ENCODE measurements at places on chromosomes 1 and 21. TPM values are rescaled to one million over a fixed set of nuclear protein-coding genes. Genes with fewer than 3 reads are reported as not detected.

- no peak for DNase-seq
Measured at GRCh38 chr1:230149751-230150584, 82.9 kb downstream of the GALNT2 start.

GRCh38 chr1:237921306-237921705, 30.6 kb upstream of the ZP4 start:
- no peak for DNase-seq

DNA sequence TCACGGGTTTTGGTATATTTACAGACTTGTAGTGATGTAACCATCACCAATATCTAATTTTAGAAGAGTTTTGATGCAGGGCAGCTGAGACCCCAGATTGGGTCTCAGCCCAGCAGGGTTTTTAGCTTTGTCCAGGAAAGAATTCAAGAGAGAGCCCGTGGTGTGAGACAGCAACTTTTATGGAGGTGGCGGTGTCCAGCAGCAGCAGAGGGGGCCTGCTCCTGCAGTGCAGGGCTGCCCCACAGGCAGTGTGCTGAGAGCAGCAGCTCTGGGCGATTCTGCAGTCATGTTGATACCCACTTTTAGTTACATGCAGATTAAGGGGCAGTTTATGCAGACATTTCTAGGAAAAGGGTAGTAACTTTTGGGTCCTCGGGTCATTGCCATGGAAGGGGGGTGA, 1.8 kb upstream of the EPHX1 start:
- DNase-seq: no peak

- no peak for DNase-seq
Measured at GRCh38 chr1:18211764-18212163, 104.2 kb downstream of the IGSF21 start.

- DNase-seq: no peak
Measured at GRCh38 chr1:22790232-22791008, 79.8 kb downstream of the EPHB2 start.

DNA sequence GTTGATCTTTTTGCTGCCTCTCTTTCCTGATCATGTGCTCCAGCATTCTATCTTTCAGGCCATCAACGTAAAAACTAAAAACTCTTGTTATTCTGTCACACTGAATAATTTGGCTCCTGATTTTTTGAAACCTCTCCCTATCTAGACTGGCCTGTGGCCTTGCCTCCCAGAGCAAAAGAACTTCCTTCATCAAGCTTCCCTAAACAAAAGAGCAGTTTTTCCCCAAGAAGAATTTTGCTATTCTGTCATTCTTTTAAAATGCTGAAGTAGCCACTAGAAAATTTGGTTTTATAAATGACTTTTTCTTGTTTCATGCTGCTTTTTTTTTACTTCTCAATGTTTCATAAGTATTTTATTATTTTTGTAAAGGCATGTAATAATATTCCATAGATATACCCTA, 37.1 kb upstream of the CR2 start:
- DNase-seq: no peak

- DNase-seq: no peak
Measured at GRCh38 chr1:6378096-6378746, 15.3 kb downstream of the ACOT7 start.

- no peak for DNase-seq
Measured at GRCh38 chr1:6577831-6578525, 1.8 kb upstream of the ZBTB48 start.

DNA sequence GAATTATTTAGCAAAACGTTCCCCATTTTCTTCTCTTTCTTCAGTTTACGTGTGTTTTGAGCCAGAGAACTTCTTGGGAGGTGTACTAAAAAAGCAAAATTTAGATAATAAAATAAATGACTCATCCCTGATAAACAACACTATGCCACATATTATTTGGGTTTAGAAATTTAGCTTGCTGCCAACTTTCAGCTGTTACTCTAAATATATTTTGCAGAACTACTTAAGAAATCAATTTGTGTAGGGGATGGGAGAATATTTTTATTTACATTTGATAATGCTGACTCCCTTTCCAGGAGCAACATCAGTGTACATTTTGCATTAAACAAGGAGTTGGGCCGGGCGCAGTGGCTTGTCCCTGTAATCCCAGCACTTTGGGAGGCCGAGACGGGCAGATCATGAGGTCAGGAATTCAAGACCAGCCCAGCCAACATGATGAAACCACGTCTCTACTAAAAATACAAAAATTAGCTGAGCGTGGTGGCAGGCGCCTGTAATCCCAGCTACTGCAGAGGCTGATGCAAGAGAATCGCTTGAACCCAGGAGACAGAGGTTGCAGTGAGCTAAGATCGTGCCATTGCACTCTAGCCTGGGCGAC, 151.4 kb upstream of the ZRANB2 start:
- DNase-seq: no peak

DNA sequence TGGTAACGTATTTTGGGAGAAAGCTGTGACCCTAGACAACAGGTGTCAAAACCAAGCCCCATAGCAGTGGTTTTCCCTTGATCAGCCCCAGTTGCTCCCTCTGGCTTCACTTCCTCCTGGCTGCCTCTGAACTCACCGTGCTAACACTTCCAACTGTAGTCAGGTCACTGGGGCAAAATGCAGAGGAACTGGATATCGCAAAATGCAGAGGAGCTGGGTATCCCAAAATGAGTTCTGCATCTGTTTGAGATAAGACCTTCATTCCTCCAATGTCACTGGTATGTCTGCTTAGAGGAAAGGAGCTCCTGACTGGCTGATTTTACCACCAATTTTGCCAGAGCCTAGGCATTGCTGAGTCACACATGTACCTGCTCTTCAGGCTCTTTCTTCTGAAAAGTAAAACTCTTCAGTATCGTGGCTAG, 19.6 kb upstream of the TACSTD2 start:
- DNase-seq: no peak

DNA sequence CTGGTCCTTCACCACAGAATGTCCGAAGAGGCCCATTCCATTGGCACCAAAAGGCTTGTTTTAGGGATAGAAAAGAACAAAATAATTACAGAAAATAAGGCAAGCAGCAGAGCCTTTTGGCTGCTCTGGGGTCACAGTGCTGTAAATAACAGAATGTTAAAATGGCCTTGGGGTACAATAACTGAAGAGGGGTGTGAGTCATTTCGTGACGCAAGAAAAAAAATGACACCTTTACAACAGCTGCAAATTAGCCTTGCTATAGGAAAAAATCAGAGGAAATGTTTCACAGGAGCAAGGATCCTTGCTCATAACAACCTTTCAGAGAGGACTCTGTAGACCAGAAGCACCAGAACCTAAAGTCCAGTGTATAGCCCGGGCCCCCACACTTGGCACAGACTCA, 483.4 kb downstream of the OMA1 start:
- DNase-seq: no peak

- DNase-seq: no peak
Measured at GRCh38 chr1:196196486-196196885, 411.8 kb downstream of the KCNT2 start.

DNA sequence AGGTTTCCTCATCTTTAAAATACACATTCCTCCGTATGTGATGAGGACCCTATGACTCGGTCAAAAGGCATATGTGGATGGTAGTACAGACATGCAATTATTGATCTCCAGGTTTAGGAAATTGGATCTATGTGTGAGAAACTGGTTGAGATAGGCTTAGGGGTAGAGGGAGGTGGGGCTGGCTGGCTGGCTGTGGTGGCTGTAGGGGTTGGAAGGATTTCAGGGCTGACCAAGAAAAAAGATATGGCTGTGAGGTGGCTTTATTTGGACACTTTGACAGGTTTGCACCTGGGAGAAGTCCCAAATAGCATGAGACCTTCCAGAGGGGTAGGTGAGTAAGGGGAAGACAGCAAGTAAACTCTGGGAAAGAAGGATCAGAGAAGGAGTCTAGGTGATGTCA, 39.6 kb upstream of the ADAM30 start:
- DNase-seq: no peak

DNA sequence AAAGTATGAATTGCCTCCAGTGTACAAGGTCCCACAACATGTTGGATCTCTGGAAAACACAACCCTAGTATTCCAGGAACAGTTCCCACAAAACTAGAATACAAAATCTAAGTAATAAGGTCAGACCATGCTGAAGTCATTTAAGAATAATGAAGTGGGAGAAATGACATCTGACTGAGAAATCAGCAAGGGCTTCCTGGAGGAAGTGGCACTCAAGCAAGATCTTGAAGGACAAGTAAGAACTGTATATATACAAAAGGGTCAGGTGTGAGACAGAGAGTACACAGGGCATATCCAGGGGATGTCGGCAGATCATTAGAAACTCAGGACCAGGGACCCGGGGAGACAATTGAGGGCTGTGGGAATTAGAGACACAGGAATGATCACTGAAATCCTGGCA, 18.7 kb downstream of the MIS18A start:
- no peak for DNase-seq

GRCh38 chr1:10057796-10058195, 25.0 kb downstream of the UBE4B start:
- no peak for DNase-seq

- no peak for DNase-seq
Measured at GRCh38 chr1:7046891-7047290, 261.6 kb downstream of the CAMTA1 start.

DNA sequence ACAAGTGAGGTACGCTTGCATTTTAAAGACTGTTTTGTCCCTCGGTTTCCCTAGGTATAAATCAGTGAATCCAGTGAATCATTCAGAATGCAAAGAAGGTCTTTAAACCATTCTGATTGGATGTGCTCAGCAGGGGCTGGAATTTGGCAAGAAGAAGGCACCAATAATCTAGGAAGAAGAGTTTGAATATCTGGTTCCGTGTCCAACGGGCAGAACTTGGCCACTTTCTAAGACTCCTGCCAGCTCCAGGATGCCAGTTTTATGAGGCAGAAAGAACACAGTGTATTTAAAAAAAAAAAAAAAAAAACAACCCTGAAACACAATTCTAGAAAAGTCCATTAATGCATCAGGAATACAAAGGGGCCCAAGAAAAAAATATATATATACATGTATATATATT, 3.0 kb upstream of the TENT5C start:
- no peak for DNase-seq

- DNase-seq: no peak
Measured at GRCh38 chr1:89063094-89063493, 1.9 kb downstream of the GBP1 start.

- no peak for DNase-seq
Measured at GRCh38 chr1:43435146-43436145, 18.3 kb downstream of the HYI start.

DNA sequence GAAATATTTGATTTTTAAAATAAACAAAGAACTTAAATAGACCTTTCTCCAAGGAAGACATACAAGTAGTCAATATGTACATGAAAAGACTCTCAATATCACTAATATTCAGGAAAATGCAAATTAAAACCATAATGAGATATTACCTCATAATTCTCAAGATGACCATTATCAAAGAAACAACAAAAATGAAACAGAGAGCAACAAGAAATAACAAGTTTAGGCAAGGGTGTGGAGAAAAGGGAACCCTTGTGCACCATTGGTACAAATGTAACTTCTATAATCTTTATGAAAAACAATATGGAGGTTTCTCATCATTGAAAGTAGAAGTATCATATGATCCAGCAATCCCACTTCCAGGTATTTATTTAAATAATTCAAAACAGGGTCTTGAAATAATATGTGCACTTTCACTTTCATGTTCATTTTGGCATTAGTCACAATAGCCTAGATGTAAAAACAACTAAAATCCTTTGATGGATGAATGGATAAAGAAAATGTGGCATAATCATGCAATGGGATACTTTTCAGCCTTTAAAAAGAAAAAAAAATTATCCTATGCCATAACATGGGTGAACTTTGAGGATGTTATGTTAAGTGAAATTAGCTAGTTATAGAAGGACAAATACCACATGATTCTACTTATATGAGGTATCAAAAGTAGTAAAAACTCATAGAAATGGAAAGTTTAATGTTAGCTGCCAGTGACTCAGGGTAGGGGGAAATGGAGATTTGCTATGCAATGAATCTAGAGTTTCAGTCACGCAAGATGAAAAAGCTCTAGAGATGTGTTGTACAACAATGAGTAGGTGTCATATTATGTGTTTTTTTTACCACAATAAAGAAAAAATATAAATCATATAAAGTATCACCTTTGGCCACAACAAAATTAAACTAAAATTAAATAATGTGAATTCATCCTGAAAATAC, 114.5 kb upstream of the LYPLAL1 start:
- DNase-seq: no peak

- no peak for DNase-seq
Measured at GRCh38 chr1:87263281-87263680, 65.4 kb upstream of the LMO4 start.

DNA sequence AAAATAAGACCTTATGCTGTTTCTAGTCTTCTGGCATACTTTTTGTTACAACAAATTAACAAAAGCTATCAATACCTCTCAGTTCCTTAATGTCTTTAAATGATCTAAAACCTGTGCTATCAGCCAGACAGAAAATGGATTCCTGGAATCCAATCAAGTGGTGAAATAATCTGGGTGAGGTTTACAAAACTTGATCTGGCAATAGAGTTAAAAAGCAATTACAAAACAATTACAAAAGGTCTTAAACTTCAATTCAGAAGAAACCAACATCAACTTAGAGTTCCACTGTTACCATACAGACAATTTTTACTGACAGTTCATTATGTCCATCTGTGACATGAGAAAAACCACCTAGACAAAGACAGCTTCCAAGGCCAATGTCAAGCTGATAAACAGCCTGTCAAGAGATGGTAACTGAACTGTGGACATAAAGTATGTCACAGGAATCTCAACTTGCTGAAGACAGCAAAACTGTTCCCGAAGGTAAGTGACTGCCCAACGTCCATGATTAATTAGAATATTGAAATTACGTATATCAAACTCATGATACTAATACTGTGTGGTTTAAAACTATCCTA, 17.4 kb downstream of the ZZZ3 start:
- no peak for DNase-seq

GRCh38 chr1:39643705-39644104, 4.3 kb upstream of the HEYL start:
- no peak for DNase-seq

DNA sequence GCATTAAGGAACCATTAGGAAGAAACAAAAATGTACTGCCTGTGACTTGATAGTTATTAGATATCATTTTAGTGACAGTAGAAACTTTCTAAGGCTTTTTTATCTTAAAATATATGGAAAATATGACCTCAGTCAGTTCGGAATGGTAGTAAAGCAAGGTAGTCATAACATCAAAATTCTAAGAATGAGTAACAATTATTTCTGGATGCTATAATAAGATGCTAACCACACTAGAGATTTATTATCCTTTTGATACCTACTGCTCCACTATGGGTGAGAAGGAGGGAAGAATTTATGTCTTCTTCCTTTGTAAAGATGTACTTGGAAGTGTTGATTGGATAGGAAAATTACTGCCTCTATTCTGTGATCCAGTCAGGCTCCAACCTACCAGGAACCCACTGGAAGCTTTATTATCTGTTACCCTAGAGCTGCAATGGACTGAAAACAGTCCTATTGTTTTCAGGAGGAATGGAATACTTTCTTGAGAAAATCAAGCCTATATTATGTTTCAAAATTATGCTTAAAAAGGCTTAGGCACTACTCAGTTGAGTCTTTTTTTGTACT, 8.8 kb downstream of the FMN2 start:
- DNase-seq: no peak

The CYYR1 gene
- polyA plus RNA-seq: 71.2 TPM

The TMEM82 gene
- 2.8 TPM for polyA plus RNA-seq

The LMX1A gene
- not detected for polyA plus RNA-seq

The LCE1D gene
- polyA plus RNA-seq: not detected

The ALX3 gene
- not detected for polyA plus RNA-seq

The S1PR1 gene
- polyA plus RNA-seq: 22.3 TPM
